Hematopoietic multipotent progenitor cell treated with erythropoietin and hydrocortisone succinate and interleukin-3 and kit ligand, for 6 days (in vitro differentiated cells): ENCODE measurements at places on chromosomes 7 and 10.

GRCh38 chr7:104367926-104368325 lies 39.5 kb downstream of the LHFPL3 start:
- DNase-seq: no peak

GRCh38 chr7:2526659-2527504 lies 7.3 kb downstream of the LFNG start:
- DNase-seq: no peak

DNA sequence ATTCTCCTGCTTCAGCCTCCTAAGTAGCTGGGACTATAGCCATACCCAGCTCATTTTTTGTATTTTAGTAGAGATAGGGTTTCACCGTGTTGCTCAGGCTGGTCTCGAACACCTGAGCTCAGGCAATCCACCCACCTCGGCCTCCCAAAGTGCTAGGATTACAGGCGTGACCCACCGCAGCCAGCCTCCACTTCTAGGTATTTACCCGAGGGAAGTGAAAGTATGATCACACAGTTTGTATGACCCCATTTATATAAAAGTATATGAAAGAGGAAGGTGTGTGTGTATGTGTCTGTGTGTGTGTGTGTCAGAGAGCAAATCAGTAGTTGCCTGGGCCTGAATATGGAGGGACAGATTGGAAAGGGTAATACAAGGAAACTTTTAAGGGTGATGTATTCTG lies 2.0 kb upstream of the PURB start:
- no peak for DNase-seq

GRCh38 chr7:92403760-92404074 lies 43.6 kb upstream of the GATAD1 start:
- no peak for DNase-seq

DNA sequence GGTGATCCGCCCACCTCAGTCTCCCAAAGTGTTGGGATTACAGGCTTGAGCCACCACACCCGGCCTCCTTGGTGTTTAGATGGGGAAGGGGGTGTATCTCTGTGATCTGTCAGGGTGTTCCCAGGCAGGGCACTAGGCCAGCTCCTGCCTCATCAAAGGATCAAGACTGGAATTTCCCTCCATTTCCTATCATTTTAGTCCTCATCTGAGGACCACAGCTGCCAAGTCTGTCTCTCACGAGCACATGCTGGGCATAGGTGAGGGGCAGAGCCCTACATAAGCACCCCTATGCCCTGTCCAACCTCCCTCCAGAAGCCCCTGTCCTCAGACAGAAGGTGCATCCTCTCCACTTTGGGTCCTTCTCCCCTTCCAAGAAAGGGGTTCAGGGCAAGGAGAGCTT lies 19.5 kb downstream of the TRIM56 start:
- DNase-seq: no peak

- no peak for DNase-seq
Measured at GRCh38 chr10:97868134-97868685, 18.6 kb downstream of the GOLGA7B start.

DNA sequence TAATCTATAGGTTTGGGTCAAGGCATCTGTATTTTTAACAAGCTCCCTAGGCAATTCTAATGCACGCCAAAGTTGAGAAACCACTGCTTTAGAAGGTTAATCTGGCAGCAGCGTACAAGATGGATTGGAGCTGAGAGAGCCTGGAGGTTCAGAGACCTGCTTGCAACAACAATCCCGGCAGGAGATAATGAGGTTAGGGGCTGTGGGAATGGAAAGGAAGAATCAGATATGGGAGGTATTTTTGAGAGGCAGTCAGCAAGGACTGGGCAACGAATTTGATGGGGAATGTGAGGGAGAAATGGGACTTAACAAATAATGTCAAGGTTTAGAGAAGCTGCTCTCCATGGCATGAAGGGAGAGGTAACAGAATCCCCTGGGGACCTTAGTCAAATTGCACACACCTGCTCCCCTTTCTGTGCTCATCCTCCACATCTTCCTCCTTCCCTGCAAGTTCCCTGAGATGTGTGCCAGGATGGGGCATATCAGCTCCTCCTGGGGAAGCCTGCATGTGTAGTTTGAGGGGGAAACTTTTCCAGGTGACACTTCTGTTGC lies 731.0 kb upstream of the GALNT17 start:
- DNase-seq: no peak

DNA sequence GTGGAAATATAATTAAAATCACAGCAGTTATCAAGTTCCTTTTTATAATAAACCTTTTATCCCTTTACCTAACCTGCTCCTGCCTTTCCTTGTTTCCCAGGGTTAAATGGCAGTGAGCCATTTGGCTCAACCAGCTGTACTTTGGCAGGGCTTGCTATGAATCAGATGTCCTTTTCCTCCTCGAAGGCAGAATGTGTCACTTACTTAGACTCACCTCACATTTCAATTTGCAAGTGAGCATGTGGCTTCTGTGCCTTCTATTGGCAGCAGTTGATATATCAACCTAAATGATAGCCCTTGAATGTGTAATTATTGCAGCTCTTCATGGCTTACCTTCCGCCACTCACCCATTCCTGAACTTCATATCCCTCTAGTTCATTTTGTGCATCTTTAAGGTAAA lies 301.7 kb downstream of the CSTF2T start:
- DNase-seq: no peak

DNA sequence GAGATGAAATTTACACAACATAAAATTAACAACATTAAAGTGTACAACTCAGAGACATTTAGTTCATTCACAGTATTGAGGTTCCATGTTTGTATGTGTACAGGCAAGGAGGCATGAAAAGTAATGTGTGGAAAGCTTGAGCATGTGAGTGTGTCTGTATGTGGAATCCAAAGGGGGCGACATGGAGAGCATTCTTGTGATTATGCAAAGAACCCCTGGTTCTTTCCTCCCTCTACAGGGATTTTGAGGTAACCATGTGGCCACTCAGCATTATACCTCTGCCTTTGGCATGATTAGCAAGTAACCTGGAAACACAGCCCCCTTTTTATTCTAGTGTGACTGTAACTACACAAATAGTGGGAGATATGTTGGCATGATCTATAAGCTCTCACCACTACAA lies 21.0 kb downstream of the OR2F1 start:
- peak; percentile 64 for DNase-seq

GRCh38 chr7:147607157-147607800 lies 983.3 kb upstream of the C7orf33 start:
- DNase-seq: no peak

DNA sequence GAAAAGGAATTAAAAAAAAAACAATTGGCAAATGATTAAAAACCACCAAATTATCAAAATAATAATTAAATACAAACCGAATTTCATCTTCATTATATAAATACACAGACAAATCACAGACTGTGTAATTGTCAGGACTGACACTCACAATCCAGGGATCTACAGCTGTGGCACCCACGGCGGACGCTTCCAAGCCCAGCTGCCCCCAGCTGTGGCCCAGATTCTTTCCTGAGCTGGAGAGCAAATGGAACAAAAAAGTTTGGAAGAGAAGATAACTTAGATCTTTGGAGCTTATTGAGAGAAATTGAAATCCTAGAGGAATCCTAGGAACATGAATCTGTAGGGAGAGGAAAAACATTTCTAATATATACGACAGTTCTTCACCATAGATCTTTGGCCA lies 316.1 kb downstream of the OTUD1 start:
- no peak for DNase-seq

DNA sequence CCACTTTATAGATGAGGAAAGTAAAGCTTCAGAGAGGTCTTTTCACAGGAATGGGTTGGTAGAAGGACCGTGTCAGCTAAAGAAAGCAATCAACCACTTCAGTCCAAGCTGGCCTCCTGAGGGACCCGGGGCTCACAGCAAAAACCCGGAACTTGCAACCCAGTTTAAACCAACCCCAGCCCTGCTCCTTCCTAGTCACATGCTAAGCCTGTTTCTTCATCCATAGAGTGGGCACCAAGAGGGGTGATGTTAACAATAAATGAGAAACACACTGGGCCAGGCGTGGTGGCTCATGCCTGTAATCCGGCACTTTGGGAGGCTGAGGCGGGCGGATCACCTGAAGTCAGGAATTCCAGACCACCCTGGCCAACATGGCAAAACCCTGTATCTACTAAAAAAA lies 12.1 kb upstream of the NPFFR1 start:
- no peak for DNase-seq

GRCh38 chr10:79347894-79348639 lies 798 bp downstream of the PPIF start:
- DNase-seq: peak; percentile 86

- DNase-seq: no peak
Measured at GRCh38 chr7:47128700-47129099, 453.2 kb downstream of the TNS3 start.

- DNase-seq: no peak
Measured at GRCh38 chr10:93461807-93462178, 20.3 kb downstream of the MYOF start.

GRCh38 chr10:33676606-33677339 lies 342.3 kb upstream of the NRP1 start:
- no peak for DNase-seq

DNA sequence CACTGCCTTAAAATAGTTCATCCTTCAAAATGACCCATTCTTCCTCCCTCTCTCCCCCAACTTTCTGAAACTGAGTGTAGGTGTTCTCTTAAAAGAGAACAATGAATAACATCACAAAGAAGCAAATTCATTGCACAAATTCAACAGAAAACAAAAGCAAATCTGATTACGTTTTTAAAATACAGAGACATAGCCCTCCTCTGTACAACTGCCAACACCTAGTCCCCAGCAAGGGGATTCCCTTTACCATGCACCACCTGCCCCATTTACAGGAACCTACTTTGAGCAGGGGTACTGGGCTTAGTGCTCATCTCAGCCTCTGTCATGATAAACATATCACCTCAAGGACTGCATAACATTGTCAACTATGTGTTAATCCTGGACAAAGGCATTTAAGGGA lies 302.8 kb upstream of the AOAH start:
- no peak for DNase-seq

DNA sequence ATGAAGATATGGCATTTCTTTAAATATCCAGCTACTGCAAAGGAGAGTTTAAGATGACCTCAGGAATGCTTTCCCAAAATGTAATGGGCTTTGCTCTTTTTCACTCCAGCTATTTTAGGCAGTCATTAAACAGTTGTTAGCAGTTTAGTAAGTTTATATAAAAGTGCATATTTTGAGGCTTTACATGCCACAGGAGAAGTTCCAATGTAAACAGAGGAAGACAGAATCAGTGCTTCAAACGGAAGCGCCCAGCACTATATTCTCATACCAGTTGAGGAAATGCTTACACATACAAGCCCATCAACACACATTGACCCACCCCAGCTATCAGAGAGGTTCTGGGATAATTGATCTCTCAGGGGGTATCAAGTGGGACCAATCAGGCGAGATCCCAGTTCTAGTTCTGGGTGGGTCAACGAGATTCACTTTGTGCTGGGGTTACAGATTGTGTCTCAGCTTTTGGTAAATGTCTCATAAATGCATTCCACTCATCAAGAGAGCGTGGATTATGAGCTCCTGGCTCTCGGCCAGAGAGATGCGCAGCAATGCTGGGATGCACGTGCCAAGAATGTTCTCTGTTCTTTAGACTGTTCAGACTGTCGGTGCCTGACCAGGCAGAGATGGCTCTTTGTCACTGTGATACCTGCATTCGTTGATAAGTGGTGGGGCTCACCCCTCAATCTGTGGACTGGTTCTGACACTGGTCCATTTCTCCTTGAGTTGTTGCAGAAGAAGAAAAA lies 55.0 kb downstream of the CACNB2 start:
- DNase-seq: no peak

DNA sequence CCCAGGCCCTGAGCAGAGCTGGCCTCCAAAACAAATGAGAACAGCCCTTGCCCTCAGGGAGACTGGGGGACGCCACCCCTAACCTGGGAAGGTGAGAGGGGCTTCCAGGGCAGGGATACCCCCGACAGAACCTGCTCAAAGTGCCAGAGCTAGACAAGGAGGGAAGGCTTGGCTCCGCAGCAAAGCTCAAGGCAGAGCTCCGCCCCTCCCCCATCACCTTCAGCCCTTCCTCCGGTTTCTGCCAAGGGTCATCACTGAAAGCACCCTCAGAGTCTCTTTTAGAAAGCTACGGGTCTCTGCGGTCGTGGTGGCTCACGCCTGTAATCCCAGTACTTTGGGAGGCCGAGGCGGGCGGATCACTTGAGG lies 73.4 kb upstream of the CUX1 start:
- peak; percentile 70 for DNase-seq

DNA sequence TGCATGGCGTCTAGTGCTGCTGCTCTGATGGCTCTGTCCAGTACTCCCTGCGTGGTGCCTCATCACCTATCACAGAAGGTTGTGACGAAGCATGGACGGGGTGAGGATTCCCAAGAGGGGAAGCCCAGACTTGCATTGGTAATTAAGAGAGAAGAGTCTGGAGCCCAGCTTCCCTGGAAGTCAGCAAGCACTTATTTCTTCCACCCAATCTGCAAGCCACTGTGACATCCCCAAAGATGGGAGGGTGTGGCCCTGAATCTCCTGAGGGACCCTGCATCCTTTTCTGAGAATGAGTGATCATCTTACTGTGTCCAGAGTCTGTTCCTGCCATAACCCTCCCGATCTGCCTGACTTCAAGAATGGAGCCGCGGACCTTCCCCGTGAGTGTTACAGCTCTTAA lies 166.7 kb downstream of the PTPN20 start:
- DNase-seq: no peak

DNA sequence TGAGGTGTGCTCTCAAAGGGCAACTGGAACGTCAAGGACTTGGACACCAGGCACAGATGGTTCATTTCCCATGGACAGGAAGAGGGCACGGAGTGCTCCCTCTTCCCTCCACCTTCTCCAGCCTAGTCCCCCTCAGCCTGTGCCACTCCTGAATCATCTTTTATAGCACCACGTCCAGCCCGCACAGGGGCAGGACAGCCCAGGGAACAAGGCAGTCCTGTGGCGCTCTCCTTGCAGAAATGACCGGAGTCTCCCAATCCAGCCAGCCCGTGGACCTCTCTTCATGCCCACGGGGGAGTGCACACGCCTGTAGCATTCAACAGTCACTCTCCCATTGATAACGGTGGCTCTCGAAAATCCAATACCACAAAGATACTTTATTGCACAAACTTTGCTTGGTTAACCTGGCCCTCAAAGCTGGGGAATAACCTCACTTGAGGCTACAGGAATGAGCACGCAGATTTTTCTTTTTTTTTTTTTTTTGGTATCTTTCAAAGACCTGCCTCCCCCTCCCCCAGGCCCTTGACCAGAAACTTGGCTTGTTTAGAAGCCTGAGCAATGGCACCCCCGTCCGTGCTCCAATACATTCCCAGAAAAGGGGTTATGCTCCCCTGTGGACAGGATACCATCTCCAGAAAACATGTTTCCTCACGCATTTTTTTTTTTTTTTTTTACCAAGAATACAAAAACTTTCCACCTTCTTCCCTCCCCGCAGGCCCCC lies 733 bp downstream of the PRKCQ start:
- peak; percentile 69 for DNase-seq

DNA sequence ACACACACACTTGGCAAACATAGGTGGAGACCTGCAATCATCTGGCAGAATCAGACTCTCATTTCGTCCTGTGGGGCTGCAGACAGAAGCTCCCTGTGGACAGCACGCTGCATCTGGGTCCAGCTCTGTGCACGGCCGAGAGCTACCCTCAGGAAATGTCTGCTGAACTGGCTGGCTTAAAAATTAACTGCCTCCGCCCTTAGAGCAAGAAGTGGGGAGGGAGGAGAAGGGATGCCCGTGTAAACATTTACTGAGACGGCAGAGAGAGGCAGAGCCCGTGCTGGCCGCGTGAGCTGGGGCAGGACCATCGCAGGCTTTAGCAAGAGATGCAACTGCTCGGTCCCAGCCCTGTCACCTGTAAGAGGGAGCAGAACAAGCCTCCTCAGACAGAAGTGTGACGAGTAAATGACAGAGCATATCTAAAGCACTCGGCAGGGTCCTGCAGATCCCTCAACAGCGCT lies 81.8 kb downstream of the TNS3 start:
- no peak for DNase-seq

- no peak for DNase-seq
Measured at GRCh38 chr7:80907141-80907601, 11.7 kb downstream of the SEMA3C start.
